A549 treated with Mapracorat at 1 μM for 4 hours (cell line): ENCODE measurements at places on chromosomes 5 and 9. TPM values are rescaled to one million over a fixed set of nuclear protein-coding genes. Genes with fewer than 3 reads are reported as not detected.

The GARNL3 gene
- 1.7 to 3.2 TPM (median 1.8 TPM) in 5 replicates for total RNA-seq

The PLPP7 gene
- total RNA-seq = 0.05 TPM in 1 of 5 replicates, not detected in the others

The SLC6A3 gene
- 0.27 to 0.87 TPM (median 0.61 TPM) in 5 replicates for total RNA-seq

The ARHGEF39 gene
- total RNA-seq = 13.3 to 18.5 TPM (median 16.1 TPM) in 5 replicates

The SLC36A1 gene
- total RNA-seq = 7.7 to 10.3 TPM (median 8.5 TPM) in 5 replicates

The ANKRD55 gene
- total RNA-seq = 0.06 TPM in 1 of 5 replicates, not detected in the others
